ENCODE measurements at places on chromosomes 6 and 20. TPM values are rescaled to one million over a fixed set of nuclear protein-coding genes. Genes with fewer than 3 reads are reported as not detected.

- no peak overlapping the region for H3K4me3 ChIP-seq
- no peak for DNase-seq
These were observed 38.5 kb downstream of the RIPOR3 start for GRCh38 chr20:50652702-50653294.

DNA sequence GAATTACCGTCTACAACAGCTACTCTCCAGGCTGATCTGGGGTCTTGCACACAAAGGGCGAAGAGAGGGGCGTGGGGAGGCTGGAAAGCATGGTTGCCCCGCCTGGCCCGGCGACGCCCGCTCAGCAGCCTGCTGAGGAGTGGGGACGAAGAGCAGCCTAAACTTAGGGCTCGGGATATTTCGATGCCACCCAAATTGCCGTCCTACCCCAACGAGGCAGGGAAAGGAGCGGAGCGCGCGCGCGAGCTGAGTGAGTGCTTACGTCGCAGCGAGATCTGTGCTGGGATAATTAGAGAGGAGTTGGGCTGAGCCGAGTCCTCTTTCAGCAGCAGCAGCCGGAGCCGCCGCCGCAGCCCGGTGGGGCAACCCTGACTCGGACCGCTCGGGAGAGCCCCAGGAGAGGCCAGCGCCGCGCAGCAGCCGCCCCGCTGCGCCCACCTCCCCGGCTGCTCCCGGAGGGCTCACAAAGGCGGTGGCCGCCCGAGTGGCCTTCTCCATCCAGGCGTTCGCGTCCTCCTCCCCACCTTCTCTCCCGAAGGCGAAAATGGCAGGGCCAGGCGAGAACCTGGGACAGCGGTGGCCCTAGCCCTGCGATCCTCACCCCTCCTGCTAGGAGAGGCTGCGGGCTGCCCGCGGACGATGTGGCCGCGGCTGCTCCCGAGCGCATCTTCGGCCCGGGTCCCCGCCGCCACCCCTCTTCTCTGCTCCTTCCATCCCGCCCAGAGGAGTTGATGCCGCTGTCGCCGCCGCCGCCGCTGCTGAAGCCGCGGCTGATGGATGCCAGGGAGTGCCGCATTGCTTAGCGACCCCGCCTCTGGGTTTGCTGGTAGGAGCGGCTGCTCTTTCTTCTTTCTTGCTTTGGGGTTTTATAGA is at the start of gene CLVS2:
CLVS2 (plus strand) TSS at position 315 of the 873 bp plus-strand sequence. CDS start 1,543 bp downstream, outside the sequence.
- H3K4me3 ChIP-seq: peak within 1 kb of the TSS; percentile 67
- no peak within 1 kb of the TSS for H3K27ac ChIP-seq
- H3K4me1 ChIP-seq: no peaks in the 10 kb centered on the region
- peaks cover 6% of the 10 kb centered on the region for H3K27me3 ChIP-seq

The RNF39 gene
- 11.1 TPM for total RNA-seq

The GPX5 gene
- not detected for total RNA-seq

Measured in breast epithelium (tissue), 4 donors.